ENCODE measurements at places on chromosomes 3 and 15.

GRCh38 chr3:50078622-50079021 lies 10.1 kb upstream of the RBM5 start:
- DNase-seq, result no peak

DNA sequence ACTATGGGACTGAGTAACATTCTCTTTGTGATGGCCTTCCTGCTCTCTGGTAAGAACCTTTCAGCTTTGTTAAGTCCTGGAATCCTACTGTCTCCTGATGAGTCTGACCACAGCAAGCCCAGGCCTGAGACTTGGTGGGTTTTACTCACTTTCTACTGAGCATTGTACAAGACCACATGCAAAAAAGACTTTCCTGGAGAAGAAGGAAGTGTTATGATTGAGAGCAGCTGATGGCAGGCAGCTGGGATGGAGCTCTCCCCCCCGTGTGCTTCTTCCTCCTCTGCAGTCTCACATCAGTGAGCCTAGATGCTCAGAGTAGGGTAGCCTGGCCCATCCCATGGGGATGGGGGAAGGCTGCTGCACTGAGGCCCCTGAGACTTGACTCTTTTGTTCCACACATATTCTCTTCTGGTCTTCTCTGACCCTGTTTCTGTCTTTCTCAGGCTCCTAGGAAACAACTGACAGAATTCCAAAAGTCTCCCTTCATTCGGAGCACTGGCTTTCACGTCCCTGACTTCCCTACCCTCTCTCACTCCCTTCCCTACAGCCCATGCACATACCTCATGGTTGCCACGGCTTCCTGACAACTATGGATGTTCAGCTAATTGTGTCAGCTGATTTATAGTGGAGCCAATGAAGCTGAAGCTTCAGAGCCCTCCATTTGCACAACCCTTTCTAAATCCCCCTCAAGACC lies 36.6 kb downstream of the CD86 start:
- DNase-seq, result no peak

DNA sequence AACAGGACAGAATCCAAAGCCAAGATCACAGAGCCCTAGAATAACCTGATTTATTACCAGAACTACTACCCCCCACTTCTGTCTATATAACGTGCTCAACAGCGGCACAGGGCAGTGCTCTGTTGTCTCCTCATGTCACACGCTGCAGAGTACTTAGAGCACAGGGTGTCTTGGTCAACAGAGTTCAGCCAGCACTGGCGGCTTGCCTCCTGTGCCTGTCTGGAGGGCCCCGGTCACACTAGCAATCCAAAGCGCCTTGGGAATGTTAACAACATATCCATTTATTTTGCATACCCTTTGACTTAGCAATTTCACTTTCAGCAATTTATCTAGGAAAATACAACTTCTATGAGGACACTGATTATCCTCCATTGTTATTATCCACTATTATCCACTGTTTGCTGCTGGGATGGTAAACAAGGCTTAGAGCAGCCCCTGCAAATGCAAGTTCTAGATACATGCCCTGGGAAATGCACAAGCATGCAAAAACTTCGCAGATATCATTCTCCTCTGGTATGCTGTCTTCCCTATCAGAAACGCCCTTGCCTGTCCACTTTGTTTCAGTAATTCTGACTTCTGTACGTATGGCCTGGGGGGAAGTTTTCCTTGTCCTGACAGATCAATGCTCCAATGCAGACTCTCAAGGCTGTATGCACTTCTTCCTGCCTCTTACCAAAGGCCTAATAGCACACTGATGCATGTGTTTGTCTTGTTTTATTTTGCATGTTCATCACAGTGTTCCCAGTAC lies 86.2 kb upstream of the OCA2 start:
- DNase-seq, result no peak

- no peak for DNase-seq
Observed at GRCh38 chr15:69610858-69611257, 158.2 kb downstream of the RPLP1 start.

GRCh38 chr3:73474619-73475018 lies 150.1 kb downstream of the PDZRN3 start:
- no peak for DNase-seq

- no peak for DNase-seq
Observed at GRCh38 chr3:139588450-139588849, 48.9 kb upstream of the RBP1 start.

DNA sequence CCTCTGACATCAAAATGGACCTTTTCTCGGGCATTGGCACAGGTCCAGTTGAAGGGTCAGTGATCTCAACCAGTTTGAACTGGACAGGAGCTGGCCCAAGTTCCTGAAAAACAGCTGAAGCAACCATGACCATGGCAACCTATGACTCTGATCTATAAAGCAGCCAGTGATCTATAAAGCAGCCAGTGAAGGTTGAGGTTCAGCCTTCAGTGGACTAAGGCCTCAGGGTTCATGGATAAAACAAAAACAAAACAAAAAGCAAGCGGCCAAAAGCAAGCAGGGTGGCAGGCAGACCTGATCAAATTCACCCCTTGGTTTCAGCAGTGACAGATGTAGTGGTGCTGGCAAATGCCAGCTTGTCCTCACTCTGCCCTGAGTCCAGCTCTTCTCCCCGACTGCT lies 10.0 kb upstream of the CHRNB4 start:
- no peak for DNase-seq

DNA sequence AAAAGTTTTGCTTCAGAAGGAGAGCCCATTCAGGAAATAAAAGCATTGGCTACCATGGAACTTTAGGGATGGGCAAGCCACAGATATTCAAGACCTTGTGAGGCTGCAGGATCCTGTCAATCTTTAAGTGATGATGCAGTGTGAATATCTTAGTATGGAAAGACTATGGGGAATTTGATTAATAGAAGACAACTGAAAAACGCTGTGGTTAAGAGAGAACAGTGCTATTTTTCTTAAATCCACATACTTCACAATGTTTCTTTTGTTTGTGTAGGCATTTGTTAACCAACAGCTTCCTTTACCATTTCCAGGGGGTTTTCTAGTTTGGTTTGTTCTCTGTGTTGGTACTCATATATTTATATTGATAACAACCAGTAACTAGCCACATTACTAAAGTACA lies 90.3 kb downstream of the TMEM212 start:
- no peak for DNase-seq

DNA sequence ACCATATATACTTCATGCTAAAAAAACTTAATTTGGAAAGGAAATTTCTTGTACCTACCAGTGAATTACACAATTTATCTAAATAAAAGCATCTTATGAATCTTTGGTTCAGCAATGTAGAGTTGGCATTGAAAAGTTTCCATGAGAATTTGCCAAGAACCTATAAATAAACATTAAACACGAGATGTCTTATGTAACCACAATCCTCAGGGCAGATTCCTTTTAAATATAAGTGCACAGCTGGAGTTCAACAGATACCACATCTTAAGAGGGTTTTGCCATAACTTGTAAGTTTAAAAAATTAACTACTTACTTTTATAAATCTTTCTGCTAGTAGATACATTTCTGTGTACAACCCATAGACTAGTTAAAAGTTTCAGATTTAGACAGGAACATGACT lies 499.3 kb upstream of the ARRDC4 start:
- DNase-seq, result no peak

DNA sequence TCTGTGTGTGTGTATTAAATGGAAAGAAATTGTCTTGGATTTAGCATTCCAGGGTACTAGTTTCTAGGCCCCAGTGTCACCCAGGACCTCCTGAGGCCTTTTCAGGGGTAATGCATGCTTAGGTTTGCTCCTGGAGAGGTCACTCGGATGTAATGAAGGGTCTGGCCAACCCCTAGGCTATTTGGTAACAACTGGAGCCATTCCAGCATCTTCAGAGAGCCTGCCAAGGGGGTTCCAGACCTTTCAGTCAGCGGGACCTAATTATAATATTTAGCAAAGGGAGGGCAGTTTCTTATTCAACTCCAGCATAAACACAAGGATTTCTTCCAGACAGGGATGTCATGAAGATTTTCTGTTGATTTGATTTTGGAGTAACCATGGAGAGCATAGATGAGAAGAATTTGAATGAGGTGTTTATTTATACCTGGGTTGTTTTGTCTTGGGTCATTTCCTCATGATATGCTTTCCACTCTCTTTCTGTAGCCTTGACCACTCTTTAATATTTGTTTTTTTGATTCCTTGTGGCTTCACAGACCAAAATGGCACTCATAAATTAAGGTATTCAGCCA lies 17.4 kb downstream of the KAT2B start:
- no peak for DNase-seq

DNA sequence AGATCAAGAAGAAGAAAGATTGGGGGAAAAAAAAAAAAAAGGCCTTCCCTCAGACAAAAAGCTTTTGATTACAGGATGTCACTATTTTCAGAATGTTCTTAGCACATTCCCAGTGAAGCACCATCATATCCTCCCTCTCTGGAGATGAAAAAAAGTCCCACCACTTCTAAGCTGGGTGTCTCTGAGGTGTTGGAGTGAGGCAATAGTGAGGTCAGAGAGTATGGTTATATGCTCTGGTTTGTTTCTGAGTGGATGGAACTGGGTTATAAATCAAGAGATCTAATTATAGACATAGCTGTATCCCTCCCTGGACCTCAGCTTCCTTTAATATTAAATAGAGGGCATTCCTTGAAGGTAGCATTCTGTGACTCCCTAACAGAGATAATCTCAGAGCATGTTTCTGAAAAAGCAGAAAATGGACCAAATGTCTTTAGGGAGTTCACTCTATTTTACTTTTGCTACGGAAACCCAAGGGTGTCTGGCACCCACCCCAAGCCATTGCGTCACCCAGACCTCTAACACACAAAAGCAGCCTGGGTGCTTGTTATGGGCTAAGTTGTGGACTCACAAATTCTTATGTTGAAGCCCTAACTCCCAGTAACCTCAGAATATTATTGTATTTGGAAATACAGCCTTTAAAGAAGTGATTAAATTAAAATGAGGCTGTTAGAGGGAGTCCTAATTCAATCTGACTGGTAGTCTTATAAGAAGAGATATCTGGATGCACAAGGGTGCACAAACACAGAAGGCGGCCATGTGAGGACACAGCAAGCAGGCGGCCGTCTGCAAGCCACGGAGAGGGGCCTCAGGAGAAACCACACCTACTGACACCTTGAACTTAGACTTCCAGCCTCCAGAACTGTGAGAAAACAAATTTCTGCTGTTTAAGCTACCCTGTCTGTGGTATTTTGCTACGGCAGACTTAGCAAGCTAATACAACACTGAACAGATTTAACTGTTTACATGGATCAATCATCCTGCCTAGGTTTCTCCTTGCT lies 81.5 kb downstream of the MB21D2 start:
- no peak for DNase-seq

- DNase-seq, result no peak
Observed at GRCh38 chr3:141523615-141524375, 37.0 kb downstream of the RASA2 start.

DNA sequence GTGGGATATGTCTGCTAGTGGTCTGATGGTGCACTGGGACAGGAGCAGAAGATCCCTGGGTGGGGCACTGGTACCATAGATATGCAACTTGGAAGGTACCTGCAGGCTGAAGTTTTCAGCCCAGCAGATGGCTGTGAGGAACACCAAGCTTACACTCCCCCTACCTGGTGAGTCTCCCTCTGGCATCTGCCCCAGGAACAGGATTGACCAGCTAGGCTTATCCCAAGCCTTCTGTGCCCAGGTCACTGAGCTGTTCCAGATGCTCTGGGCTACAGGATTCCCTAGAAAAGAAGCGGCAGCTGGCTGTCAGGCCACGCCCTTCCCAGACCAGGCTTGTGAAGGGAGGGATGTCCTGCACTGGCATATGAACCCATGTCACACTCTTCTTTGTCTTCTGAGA lies 1130.0 kb downstream of the NAALADL2 start:
- DNase-seq, result no peak

DNA sequence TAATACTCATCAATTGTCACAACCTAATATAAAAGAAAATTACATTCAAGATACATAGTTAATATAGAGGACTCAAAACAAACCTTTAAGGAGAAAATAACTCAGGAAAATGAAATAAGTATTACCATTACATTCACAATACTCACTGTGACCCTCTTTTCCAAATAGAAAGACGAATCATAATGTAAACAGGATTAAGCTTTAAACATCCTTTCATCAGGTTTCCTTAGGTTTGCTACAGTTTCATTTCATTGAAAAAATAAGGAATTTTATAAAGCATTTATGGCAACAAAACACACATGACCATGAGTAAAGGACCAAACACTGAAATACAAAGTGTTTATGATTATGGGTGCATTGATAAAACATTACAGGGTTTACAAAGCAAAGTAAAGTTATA lies 162.7 kb downstream of the ALCAM start:
- no peak for DNase-seq

- DNase-seq, result no peak
Observed at GRCh38 chr3:61200270-61200669, 51.0 kb downstream of the FHIT start.

- no peak for DNase-seq
Observed at GRCh38 chr3:4250064-4250463, 53.1 kb upstream of the SETMAR start.

DNA sequence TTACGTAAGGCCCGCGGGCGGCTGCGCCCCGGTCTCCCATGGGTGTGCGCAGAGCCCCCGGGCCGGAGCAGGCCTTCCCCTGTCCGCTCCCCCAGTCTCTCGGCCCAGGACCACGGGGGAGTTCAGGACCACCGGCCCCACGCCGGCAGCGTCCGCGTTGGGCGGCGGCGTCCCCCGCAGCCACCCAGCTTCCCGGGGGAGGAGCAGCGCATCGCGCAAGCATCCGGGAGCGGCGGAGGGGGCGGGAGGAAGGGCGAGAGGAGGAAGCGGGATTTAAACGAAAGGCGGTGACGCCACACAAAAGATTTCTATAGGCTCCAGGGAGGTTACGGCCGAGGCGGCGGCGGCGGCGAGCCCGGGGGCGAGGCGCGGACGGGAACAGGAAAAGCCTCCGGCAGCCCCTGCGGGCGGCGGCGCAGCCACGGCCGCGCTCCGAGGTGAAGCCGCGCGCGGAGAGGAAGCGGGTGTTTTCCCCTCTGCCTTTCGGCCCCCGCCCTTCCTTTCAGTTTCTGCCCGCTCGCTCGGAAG lies at the start of gene TLNRD1:
TLNRD1 (plus strand) TSS at position 300 of the 528 bp plus-strand sequence. CDS start 1,349 bp downstream, outside the sequence.
- peak; percentile 73 for DNase-seq

GRCh38 chr3:29291260-29291981 lies 10.6 kb downstream of the RBMS3 start:
- no peak for DNase-seq

DNA sequence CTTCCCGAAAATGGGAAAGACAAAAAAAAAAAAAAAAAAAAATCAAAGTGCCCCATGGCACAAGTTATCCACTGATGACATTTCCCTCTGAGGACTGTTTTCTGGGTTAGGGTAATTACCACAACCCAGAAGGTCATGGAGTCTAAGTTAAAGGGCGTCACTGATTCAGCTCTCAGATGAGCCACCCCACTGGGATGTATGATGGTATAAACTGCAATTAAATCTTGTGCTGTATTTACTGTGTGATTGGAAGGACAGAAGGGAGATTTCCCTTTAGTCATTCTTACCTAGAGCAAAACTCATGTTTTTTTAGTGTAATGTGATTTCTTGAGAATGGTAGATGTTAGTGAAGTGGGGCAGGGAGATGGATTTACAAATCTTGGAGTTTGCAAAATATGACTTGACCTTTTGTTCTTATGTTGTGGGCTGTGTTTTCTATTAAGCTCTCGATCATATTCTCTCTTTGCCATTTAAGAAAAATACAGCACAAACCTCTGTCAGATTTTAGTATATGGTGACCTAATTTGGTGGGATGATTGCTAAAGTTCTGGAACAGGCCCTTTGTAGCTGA lies 244.2 kb downstream of the PTPRG start:
- DNase-seq, result no peak

GRCh38 chr3:192957441-192958021 lies 39.9 kb upstream of the MB21D2 start:
- DNase-seq, result no peak

GRCh38 chr3:124860599-124860998 lies 26.6 kb downstream of the ITGB5 start:
- no peak for DNase-seq
